ENCODE measurements at places on chromosomes 12 and 14.

GRCh38 chr12:106003297-106003696, 135.5 kb downstream of the NUAK1 start:
- no peak for DNase-seq

GRCh38 chr12:2453076-2453760, 341.6 kb upstream of the FKBP4 start:
- DNase-seq: no peak

GRCh38 chr12:78004249-78005093, 173.8 kb downstream of the NAV3 start:
- no peak for DNase-seq

GRCh38 chr14:51931308-51931707, 58.0 kb upstream of the RTRAF start:
- DNase-seq: no peak

DNA sequence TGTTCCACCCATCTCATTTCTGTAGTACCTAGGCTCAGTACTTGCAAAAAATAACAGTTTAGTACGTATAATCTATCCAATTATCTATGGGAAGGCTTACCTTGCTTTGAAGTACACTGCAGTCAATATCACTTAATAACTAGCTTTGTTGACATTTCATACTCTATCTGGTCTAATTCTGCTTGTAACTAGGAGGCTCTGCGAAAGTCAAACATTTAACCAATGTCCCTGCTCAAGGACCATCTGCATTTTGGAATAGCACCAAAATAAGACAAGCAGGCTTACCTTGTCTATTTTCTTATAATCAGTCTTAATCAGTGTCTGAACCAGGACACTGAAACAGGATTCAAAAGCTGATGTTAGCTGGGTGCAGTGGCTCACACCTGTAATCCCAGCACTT, 39.9 kb downstream of the SLC25A47 start:
- no peak for DNase-seq

GRCh38 chr14:96062506-96062905, 23.3 kb downstream of the C14orf132 start:
- DNase-seq: no peak

DNA sequence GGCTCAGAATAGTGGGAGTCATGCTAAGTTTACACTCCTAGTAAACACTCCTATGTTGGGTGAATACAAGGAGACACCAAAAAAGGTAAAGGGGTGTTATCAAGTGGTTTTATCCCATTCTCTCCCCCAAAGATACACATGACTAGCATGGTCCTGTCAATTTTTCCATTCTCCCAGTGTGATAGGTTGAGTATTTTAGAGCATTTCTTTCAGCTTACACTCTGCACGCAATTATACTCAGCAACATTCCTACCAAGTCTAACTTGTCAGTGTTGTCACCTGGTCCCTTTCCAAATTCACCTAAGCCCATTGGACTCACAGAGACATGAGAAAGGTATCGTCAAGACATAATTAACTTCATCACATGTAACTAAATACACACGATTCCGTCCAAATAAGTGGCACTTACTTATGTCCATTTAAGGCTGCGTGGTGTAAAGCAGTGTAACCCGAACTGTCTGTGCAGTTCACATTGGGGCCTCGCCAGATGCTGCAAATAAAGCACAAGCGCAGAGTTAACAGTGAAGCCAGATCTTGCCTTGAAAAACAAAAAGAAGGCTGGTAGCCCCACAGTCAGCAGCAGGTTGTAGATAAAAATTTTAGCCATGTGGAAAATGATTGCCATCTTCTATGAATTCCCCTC, 159.7 kb downstream of the ANKS1B start:
- no peak for DNase-seq

- DNase-seq: no peak
Observed at GRCh38 chr14:99513183-99513694, 32.0 kb downstream of the CCNK start.

- no peak for DNase-seq
Observed at GRCh38 chr12:115456946-115457689, 773.1 kb upstream of the TBX3 start.

- DNase-seq: no peak
Observed at GRCh38 chr12:128459067-128459466, 192.1 kb downstream of the TMEM132C start.

DNA sequence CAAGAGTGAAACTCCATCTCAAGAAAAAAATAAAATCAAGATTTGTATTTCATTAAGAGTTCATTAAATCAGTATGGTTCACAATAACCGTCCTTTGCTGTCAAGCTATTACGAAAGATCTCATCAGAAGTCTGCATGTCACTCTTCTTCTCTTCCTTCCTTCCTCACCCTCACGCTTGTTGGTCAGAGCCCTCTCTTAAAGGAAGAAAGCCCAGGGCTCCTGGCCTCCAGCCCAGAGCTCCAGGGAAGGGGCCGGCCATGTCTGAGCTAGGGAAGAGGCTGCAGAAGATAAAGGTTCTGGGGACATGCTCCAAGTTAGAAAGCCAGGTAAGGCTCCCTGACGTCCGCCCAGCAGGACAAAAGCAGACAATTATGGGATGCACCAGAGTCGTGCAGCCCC, 43.1 kb upstream of the DLK1 start:
- no peak for DNase-seq

- DNase-seq: no peak
Observed at GRCh38 chr14:103623883-103624482, 5.0 kb upstream of the KLC1 start.

GRCh38 chr14:51228890-51229289, 11.2 kb upstream of the TMX1 start:
- no peak for DNase-seq

DNA sequence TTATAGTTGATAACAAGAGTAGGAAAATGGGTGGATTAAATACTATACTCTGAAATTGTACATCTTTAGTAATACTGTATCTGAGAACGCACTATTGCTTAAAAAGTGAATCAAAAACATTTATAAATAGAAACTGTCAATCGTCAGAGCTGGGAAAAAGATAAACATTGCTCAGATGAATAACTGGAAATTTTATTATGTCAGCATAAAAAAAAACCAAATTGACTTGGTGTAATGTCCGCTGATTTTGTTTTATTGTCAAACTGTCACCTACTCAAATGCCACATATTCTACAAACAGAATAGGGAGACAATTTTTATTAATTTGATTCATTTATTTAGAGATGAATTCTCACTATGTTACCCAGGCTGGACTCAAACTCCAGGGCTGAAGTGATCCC, 109.3 kb upstream of the TMTC1 start:
- DNase-seq: no peak

- DNase-seq: no peak
Observed at GRCh38 chr14:68965261-68965761, 13.8 kb downstream of the ACTN1 start.

Measured in COR-L47 (cell line).